ENCODE measurements at places on chromosomes 2 and 18.

DNA sequence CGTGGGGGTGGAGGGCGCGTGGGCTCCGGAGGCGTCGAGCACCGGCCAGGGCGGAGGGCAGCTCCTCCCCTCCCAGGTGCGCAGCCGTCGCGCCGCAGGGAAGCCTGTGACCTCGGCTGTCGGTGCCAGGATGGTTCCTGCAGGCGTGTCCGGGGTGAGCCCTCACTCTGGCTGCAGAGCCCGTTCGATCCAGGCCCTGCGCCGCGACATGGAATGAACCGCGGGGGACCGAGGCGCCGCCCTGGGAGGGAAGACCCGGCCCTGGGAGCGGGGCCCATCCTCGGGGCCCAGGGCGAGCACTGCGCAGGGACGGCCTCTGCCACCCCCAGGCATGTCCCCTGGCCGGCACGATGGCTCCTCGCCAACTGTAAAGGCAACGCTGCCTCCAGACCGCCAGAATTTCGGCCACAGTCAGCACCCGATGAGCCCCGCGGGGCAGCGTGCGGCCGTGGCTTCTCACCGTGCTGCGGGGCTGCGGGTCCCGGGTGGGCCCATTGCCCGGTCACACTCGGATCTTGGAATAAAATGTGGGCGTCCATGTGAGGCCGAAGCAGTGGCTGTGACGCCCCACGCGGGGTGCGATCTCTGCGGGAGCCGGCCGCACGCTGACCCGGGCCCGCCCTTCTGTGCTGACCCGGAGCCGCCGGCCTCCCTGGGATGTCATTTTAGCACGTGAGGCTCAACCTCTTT is 26.6 kb downstream of the SALL3 start:
- H3K27ac ChIP-seq = no peak overlapping the region
- no peaks in the 10 kb centered on the region for H3K27me3 ChIP-seq
- no peaks in the 10 kb centered on the region for H3K4me1 ChIP-seq
- H3K36me3 ChIP-seq = no peaks in the 10 kb centered on the region
- no peak for DNase-seq
- no peak overlapping the region for H3K4me3 ChIP-seq

- no peak overlapping the region for H3K4me3 ChIP-seq
- no peak overlapping the region for H3K27ac ChIP-seq
- H3K4me1 ChIP-seq = no peaks in the 10 kb centered on the region
- peaks cover 13% of the 10 kb centered on the region for H3K27me3 ChIP-seq
- DNase-seq = no peak
- no peaks in the 10 kb centered on the region for H3K36me3 ChIP-seq
These were observed 159.3 kb downstream of the CYRIA start for GRCh38 chr2:16506366-16506765.

GRCh38 chr2:94890234-94890633 is 19.0 kb downstream of the TEKT4 start:
- H3K4me3 ChIP-seq = no peak overlapping the region
- no peaks in the 10 kb centered on the region for H3K36me3 ChIP-seq
- no peaks in the 10 kb centered on the region for H3K27me3 ChIP-seq
- no peak for DNase-seq

- H3K4me3 ChIP-seq = no peak overlapping the region
- H3K27ac ChIP-seq = no peak overlapping the region
- no peaks in the 10 kb centered on the region for H3K36me3 ChIP-seq
These were observed 11.6 kb upstream of the COX7A2L start for GRCh38 chr2:42372474-42373200.

DNA sequence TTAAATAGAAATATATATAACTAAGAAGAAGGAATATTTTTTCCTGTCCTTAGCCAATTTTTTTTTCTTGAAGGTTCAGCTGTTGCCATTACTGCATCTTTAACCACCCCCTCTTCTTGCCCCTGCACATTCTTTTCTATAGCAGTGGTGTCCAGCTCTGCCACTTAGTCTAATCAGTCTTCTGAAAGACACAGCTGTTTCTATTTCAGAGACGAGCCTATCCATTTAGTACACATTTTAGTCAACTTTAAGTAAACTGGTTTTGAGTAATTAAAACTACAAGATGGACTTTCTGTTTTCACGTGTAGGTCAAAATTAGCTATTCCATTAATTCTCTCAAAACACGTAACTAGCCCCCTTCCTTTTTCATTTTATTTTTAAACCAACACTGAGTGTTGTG is 21.0 kb downstream of the SPOPL start:
- no peak for DNase-seq
- H3K27ac ChIP-seq = peak overlapping the region; percentile 94
- H3K4me1 ChIP-seq = peaks cover 55% of the 10 kb centered on the region

DNA sequence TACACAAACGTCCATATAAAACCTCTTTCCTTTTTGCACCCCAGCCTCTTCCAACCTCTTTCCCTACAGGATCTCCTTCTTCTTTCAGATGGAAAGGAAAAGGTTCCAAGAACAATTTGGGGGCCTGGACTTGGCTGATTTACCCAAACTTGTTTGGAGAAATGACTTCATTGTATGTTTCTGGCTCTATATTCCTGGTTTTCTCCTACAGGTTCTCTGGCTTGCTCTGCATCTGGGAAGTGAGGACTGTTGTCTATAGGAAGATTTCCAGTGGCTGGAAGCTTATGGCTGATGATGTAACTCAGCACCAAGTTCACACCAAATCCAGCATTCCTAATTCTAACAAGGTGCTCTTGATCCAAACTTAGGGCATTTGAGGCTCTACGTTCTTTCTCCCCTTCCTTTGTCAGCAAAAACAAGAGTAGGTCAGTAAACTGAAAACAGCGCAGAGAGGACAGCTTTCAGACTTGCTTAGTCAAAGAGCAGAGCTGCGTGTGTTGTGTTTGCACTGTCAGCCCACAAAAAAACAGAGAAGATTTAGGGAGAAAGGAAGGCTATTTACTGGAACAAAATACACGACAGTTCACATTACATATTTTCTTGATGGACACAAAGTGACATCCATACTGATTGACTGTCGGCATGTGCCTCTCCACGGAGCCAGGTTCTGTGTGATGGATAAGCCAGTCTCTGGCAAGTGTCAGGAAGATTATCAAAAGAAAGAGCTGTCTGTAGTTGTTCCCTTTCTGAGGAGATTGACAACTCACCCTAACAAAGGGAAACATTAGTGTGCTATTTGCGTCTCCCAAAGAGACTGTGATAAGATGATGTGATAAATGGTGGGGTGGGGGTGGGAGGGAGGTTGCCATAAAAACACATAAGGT is 39.7 kb downstream of the CDCA7 start:
- H3K36me3 ChIP-seq = no peaks in the 10 kb centered on the region
- no peak overlapping the region for H3K4me3 ChIP-seq
- H3K4me1 ChIP-seq = no peaks in the 10 kb centered on the region
- H3K27me3 ChIP-seq = peaks cover 14% of the 10 kb centered on the region
- no peak for DNase-seq
- no peak overlapping the region for H3K27ac ChIP-seq

- H3K4me3 ChIP-seq = no peak overlapping the region
- H3K4me1 ChIP-seq = no peaks in the 10 kb centered on the region
- DNase-seq = no peak
These were observed 27.2 kb downstream of the SIGLEC15 start for GRCh38 chr18:45852631-45853030.

- DNase-seq = no peak
- H3K4me1 ChIP-seq = no peaks in the 10 kb centered on the region
- no peaks in the 10 kb centered on the region for H3K36me3 ChIP-seq
- no peak overlapping the region for H3K27ac ChIP-seq
- H3K27me3 ChIP-seq = no peaks in the 10 kb centered on the region
- H3K4me3 ChIP-seq = no peak overlapping the region
These were observed 268.9 kb downstream of the PLCL1 start for GRCh38 chr2:198073253-198073652.

DNA sequence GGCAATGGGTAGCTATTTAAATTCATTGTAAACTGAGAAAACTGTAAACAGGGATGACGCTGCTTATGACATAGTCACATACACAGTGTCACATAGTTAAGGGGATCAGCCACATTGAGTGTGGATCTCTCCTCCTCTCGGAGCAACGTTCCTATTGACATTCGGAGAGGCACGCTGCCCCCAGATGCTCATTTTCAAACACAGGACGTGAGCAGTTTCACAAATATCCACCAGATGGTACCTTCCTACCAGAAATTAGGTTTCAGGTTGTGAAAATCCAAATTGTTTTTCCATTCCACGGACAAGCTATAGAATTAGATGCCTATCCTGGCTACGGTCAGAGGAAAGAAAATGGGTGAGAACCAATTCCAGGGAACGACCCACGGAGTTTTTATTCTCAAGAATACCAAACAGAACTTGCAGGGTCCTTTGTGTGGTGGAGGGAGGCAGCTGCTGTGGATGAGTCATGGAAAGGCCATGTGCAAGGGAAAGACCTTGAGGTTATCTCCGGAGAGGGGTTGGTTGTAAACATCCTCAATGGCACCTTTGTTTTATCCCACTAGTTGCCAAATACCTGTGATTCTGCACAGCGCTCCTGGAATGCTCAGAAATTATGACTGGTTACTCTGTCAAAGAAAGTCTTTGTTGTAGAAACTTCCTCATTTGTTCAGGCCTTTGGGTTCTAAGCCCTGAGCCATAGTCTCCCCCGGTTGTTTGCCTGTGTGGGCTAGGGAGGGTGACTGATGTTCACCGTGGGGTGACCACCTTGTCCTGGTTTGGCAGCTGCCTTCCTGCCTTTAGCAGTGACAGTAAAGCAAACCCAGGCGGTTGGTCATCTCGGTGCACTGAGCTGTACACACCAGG is 88.0 kb downstream of the ACTR3 start:
- DNase-seq = no peak
- H3K4me3 ChIP-seq = no peak overlapping the region
- no peaks in the 10 kb centered on the region for H3K27me3 ChIP-seq
- no peak overlapping the region for H3K27ac ChIP-seq
- H3K4me1 ChIP-seq = peaks cover 9% of the 10 kb centered on the region

GRCh38 chr18:45651275-45651674 is 36.0 kb downstream of the SLC14A2 start:
- H3K27ac ChIP-seq = no peak overlapping the region
- no peak overlapping the region for H3K4me3 ChIP-seq
- no peak for DNase-seq
- H3K36me3 ChIP-seq = peaks cover 4% of the 10 kb centered on the region

DNA sequence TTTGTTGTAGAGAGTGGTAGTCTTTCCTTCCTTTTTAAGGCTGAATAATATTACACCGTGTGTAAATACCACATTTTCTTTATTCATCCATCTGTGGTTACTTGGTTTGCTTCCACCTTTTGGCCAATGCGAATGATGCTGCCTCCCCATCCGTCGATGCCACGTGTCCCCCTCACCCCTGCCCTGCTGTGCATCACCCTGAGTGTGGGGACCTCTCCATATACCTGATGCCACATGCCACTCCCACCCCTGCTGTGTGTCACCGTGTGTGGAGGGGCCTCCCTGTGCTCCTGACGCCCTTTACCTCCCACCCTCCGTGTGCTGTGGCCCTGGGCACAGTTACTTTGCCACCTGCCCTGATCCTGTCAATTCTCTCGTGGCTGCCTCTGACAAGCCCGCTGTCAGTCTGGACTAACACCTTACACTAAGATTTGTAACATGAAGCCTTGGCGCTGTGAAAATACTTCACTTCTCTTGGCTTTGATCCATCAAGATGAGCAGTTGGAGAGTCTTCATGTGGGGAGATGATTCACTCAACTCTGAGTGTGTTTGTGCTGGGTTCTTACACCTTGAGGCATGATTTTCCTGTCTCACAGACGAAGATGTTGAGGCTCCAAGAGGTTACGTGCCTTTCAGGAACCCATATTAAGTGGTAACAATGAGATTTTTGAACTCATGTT is 234.0 kb downstream of the ZNF407 start:
- DNase-seq = no peak
- H3K36me3 ChIP-seq = peaks cover 12% of the 10 kb centered on the region
- no peak overlapping the region for H3K4me3 ChIP-seq
- H3K27me3 ChIP-seq = no peaks in the 10 kb centered on the region
- no peaks in the 10 kb centered on the region for H3K4me1 ChIP-seq
- no peak overlapping the region for H3K27ac ChIP-seq

GRCh38 chr2:157428500-157429175 is 15.3 kb downstream of the CYTIP start:
- peaks cover 20% of the 10 kb centered on the region for H3K4me1 ChIP-seq
- peak overlapping the region; percentile 49 for H3K27ac ChIP-seq
- no peaks in the 10 kb centered on the region for H3K27me3 ChIP-seq
- H3K4me3 ChIP-seq = no peak overlapping the region
- DNase-seq = no peak
- H3K36me3 ChIP-seq = peaks cover 71% of the 10 kb centered on the region

DNA sequence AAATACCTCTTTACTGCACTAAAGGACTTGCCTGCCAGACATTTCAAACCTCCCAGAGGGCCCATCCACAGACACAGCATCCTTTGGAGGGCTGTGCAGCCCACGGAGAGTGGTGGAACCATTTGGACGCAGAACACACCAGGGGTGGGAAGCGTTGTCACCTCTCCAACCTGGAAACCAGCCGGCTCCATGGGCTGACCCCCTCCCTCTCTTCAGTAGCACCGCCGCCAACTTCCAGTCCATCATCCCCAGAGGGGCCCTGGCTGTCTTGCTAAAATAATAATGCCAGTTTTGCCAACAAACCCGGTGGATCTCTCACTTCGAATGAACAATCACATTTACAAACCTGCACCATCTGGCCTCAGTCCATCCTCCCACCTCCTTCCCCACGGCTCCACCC is 203.9 kb downstream of the FBXO15 start:
- H3K4me3 ChIP-seq = no peak overlapping the region
- H3K36me3 ChIP-seq = no peaks in the 10 kb centered on the region
- no peaks in the 10 kb centered on the region for H3K4me1 ChIP-seq
- H3K27me3 ChIP-seq = peaks cover 4% of the 10 kb centered on the region
- H3K27ac ChIP-seq = no peak overlapping the region

GRCh38 chr2:102340778-102341177 is 14.8 kb upstream of the IL18R1 start:
- no peak overlapping the region for H3K27ac ChIP-seq
- no peaks in the 10 kb centered on the region for H3K4me1 ChIP-seq
- DNase-seq = no peak
- H3K36me3 ChIP-seq = no peaks in the 10 kb centered on the region
- no peak overlapping the region for H3K4me3 ChIP-seq

DNA sequence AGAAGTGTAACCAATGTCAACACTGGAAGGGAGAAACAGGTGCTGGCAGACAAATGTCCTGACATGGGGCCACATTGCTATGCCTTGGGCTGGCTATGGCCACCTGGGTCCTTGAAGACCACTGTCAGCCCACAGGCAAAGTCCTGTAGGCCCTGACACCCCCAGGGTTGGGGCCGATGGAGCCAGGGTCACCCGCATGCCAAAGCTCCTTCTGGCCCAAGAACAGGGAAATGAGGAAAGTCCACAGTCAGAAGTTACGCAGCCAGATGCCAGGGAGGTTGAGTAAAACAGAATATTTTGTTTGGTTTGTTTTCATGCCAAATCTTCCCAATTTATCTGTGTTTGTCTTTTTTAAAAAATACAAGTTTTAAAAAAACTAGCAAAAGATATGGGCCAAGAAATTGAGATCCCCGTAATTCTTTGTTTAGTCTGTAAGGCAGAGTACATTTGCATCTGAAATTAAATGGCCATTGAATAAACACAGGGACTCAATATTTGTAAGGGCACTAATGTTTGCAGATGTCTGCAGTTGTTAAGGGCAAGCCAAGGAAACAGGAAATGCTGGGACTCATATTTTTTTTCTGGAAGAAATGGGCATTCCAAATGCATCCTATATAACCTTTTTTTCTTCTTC is 186.4 kb downstream of the FAM210A start:
- H3K36me3 ChIP-seq = no peaks in the 10 kb centered on the region
- peak overlapping the region; percentile 81 for H3K27ac ChIP-seq
- H3K4me3 ChIP-seq = no peak overlapping the region
- H3K27me3 ChIP-seq = no peaks in the 10 kb centered on the region
- H3K4me1 ChIP-seq = peaks cover 29% of the 10 kb centered on the region
